Stimulated activated CD8-positive, alpha-beta memory T cell treated with anti-CD3 and anti-CD28 coated beads, Interleukin-2, amount 100 ng/mL, for 1 hour (primary cell): ENCODE measurements at places on chromosomes 6 and 20.

GRCh38 chr6:45474376-45474775 lies 96.6 kb upstream of the SUPT3H start:
- no peak for DNase-seq

DNA sequence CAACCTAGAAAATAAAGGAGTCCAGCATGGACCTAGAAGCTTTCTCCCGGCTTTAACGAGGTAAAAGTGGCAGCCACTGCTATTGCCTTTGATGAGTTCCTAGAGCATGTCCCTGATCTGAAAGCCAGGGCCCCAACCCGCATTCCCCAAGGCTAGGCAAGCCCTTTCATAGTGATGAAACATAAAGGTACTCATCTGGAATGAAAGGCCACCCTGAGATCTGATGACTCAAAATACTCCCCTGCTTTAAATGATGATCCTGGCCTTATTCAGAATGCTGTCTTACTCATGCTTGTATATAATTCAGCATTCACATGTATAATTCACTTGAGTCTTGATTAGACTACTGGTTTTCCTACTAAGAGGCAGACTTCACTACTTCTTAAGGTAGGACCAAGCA lies 21.3 kb downstream of the TTPAL start:
- no peak for DNase-seq

- DNase-seq, result no peak
Measured at GRCh38 chr20:6142348-6142993, 19.6 kb upstream of the FERMT1 start.

GRCh38 chr20:9051508-9051907 lies 17.4 kb upstream of the PLCB4 start:
- no peak for DNase-seq

- no peak for DNase-seq
Measured at GRCh38 chr20:18057101-18057993, at the start of gene OVOL2. TSS of gene OVOL2 (minus strand) at chr20:18057916. CDS start at chr20:18057634, 282 bp downstream.

DNA sequence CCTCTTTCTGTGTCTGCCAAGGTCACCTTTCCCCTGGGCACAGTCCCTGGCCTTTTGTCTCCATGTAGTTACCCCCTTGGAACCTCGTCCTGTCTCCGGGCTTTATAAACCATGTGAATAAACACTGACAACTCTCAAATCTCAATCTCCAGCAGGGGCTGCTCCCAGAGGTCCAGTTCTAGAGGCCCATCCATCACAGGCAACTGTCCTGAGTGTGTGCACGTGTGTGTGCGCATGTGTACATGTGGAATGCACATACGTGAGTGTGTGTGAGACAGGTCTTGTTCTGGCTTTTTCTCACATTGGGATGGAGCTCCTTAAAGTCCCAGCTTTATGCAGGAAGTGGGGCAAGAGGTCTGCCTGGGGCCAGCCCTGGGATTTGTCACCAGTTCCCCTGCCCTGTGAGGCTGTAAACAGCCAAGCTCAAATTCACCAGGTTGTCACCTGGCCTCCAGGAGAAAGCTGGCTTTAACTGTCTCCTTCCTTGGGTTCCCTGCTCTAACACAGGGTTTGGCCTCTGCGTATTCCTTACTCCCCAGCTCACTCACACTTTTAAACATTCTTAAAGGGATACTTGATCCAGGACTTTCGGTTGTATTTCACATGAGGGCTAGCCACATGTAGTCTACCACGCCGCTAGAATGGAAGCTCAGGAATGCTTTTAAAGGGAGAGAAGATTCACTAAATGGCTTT lies 42.7 kb downstream of the RAMACL start:
- DNase-seq, result no peak

- DNase-seq, result no peak
Measured at GRCh38 chr20:62624325-62624690, 18.0 kb upstream of the SLCO4A1 start.

DNA sequence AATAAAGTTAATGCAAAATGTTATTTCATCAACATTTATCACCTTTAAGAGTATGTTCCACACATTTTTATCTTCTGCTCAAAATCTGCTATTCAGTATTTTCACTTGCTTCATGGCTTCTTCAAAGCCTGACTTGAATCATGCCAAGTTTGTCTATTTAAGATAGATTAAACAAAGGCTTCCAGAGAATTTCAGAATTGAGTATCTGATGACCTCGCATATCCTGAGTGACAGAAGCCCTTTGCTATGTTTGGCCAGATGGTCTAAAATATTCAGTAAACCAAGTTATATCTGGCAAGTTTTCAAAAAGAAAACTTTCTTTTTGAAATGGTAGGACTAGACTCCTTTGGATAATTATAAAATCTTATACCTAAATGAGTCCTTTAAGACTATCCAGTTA lies 348.9 kb upstream of the KCNQ5 start:
- DNase-seq, result no peak

GRCh38 chr6:78867020-78867369 lies 356 bp upstream of the IRAK1BP1 start:
- no peak for DNase-seq

DNA sequence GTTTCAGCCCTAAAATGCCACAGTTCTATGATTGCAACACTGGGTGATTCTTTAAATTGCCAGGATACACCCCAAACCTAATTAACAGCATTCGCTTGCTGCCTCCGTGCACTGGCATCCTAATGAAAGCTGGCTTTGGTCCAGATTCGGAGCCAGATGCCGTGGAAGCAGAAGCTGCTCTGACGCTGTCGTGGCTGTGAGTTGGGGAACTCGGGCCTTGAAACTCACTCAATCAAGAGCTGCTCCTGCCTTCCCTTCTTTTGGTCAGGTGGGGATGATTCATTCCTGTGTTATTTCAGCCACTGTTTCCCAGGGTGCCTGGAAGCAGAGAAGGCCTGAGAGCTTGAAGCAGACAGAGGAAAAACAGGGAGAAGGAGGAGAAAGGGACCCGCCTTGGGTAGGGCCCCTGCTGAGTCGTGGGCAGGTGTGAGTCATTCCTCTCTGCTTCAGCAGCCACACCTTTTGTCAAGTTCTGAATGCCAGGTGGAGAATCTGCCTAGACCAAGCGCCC lies 36.2 kb upstream of the DSP start:
- no peak for DNase-seq

DNA sequence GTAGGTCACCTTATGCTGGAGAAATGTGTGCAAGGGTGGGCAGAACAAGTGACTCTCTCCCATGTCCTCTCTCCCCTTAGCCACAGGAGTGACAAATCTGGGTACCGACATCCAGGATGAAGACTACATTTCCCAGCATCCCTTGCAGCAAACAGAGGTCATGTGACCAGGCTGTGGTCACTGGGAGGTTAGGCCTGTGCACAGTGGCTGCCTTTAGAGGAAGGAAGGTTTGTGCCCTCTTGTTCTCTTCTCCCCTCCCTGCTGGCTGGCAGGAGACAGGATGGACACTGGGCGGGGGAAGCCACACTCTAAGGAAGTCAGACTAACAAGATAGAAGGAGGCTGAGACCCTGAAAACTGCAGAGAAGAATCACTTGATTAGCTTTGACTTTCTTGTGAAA lies 360.2 kb downstream of the PREX1 start:
- no peak for DNase-seq

- DNase-seq, result no peak
Measured at GRCh38 chr20:51249215-51249614, 226.3 kb upstream of the KCNG1 start.
